NCI-H524 (cell line): ENCODE measurements at places on chromosomes 4 and X.

GRCh38 chrX:49912086-49912485 is 10.3 kb upstream of the CLCN5 start:
- DNase-seq = peak; percentile 7

DNA sequence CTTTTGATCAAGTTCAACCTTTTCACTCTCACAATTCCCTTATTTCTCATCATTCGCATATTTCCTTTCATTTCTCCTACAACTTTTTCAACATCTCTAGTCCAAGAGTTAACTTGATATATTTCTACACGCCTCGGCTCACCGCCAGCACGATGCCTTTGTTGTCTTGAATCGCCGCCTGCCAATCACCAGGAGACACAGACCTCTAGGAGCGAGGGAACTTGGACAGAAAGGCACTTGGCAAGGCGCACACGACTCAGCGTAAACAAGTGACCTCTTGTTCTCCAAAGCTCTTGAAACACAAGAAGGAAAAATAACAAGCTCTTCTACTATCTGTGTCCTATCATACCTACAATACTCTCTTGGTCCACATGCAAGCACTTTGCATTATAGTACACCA is 27.1 kb upstream of the RBMX start:
- no peak for DNase-seq

GRCh38 chr4:137526681-137527080 is 5.6 kb downstream of the PCDH18 start:
- no peak for DNase-seq

DNA sequence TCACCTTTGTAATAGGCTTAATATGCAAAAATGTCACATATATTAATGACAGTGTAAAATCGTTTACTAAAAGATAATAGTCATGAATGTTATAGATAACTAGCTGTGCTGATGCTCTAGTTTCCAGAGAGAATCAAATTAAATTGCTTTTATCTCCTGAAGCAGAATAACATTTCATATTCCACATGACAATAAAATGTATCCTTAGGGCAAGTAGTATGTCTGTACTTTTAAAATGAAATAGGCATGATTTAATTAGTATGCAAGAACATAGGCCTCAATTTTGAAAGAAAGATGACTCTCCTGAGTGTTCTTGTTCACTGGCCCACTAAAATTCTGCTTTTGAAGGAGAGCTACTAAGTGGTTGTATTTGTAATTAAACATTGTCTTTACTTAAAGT is 1027.0 kb downstream of the ARAP2 start:
- DNase-seq = no peak

GRCh38 chr4:40939856-40940255 is 190.1 kb downstream of the NSUN7 start:
- no peak for DNase-seq

- no peak for DNase-seq
These were observed 19.4 kb downstream of the GAK start for GRCh38 chr4:912548-913279.

- DNase-seq = no peak
These were observed 289.5 kb upstream of the BOD1L1 start for GRCh38 chr4:13917015-13917414.

- DNase-seq = no peak
These were observed 30.5 kb downstream of the NELFA start for GRCh38 chr4:1978226-1978625.
